ENCODE measurements at places on chromosomes 4 and X. TPM values are rescaled to one million over a fixed set of nuclear protein-coding genes. Genes with fewer than 3 reads are reported as not detected.

The ZCCHC12 gene
- 0.08 TPM for total RNA-seq

The HTN1 gene
- total RNA-seq: not detected

The PLAC1 gene
- 0.83 TPM for total RNA-seq

The WAS gene
- total RNA-seq: 0.12 TPM

The BCAP31 gene
- total RNA-seq: 104 TPM

The TCEAL7 gene
- 16.5 TPM for total RNA-seq

The FRMPD4 gene
- 2.4 TPM for total RNA-seq

The EXOC1 gene
- 30.3 TPM for total RNA-seq

DNA sequence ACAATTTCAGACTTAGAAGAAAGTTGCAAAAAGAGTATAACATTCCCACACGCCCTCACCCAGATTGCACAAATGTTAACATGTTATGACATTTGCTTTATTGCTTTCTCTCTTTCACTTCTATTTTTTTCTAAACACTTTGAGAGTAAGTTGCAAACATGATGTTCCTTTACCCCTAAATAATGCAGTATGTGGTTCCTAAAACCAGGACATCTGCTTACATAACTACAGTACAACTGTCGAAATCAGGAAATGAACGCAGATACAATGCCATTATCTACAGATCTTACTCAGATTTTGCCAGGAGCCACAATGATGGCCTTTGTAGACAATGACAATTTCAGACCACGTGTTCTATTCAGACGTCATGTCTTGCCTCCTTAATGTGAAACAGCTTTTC, 22.4 kb downstream of the SH3TC1 start:
- no peak for DNase-seq

DNA sequence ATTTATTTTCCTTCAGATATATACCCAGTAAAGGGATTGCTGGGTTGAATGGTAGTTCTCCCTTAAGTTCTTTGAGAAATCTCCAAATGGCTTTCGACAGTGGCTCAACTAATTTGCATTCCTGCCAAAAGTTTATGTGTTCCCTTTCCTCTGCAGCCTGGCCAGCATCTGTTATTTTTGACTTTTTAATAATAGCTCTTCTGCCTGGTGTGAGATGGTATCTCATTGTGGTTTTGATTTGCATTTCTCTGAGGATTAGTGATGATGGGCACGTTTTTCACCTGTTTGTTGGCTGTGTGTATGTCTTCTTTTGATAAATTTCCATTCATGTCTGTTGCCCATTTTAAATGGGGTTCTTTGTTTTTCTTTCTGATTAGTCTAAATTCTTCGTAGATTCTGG, 375.2 kb downstream of the UBE2NL start:
- no peak for DNase-seq

GRCh38 chrX:41868392-41868977, 54.9 kb downstream of the CASK start:
- no peak for DNase-seq

GRCh38 chrX:10576186-10576585, 44.2 kb downstream of the MID1 start:
- DNase-seq: no peak

GRCh38 chrX:109859651-109860050, 126.6 kb upstream of the ACSL4 start:
- DNase-seq: no peak

GRCh38 chrX:148700021-148700420, 199.6 kb downstream of the AFF2 start:
- DNase-seq: no peak

DNA sequence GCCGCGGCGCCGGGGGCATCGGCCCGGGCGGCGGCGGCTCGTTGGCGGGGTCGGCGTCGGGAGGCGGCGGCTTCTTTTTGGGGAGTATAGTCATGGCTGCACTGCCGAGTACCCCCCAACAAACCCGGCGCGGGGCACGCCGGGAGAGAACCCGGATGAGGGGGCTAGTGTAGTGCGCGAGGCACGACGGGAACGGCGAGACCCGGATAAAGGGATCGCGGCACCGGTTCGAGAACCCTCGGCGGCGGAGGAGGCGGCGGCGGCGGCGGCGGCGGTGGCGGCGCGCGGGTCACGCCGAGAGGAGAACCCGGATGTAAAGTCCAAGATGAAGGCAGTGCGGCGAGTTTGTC, at the start of gene OTUD5:
Gene OTUD5 (minus strand): TSS at position 131 of the 350 bp plus-strand sequence. CDS start 37 bp downstream, at position 94.
- DNase-seq: peak; percentile 70

- peak; percentile 27 for DNase-seq
These were observed 3.9 kb upstream of the FAAH2 start for GRCh38 chrX:57282568-57282967.

DNA sequence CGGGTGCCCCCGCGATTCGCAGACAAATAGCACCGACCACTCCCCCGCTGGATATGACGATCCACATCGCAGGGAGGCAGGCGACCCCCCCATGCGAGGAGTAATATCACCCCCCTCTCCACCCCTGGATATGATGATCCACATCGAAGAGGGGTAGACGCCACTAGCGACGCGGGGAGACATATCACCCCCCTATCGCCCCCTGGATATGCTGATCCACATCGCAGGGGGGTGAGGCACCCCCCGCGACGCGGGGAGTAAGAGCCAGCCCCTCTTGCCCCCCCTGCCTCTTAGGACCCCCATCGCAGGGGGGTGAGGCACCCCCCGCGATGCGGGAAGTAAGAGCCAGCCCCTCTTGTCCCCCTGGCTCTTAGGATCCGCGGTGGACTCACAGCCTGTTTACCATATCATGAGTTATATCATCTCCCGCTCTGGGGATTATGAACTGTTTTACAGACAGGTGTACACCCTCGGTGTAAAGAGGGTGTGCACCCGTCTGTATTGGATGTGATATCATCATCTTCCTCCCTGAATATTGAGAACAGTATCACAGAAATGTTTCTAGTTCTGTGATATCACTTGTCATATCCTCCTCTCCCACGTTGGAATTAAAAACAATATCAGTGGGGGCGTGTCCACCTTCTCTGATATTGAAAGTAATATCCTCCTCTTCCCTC, 22.7 kb upstream of the DRD5 start:
- DNase-seq: no peak

GRCh38 chr4:106587558-106587957, 219.0 kb upstream of the GIMD1 start:
- no peak for DNase-seq

- no peak for DNase-seq
These were observed 23.3 kb downstream of the MAML3 start for GRCh38 chr4:140130677-140131076.

DNA sequence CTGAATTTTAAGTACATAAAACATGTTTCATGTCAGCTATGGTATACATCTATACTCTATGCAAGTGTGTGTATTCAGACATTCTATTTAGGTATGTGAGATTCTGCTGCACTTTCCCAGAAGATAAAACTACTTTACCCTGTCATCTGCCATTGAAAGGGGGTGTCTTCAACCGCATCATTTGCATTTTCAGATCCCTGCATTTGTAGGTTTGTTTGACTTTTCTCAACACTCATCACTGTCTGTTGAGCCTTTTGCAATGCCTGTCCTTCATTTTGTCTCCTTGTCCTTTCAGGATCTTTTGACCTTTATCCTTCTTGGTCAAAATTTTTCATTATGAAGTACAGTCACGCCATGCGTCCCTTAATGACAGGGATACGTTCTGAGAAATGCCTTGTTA, 103.5 kb downstream of the TMA16 start:
- no peak for DNase-seq

DNA sequence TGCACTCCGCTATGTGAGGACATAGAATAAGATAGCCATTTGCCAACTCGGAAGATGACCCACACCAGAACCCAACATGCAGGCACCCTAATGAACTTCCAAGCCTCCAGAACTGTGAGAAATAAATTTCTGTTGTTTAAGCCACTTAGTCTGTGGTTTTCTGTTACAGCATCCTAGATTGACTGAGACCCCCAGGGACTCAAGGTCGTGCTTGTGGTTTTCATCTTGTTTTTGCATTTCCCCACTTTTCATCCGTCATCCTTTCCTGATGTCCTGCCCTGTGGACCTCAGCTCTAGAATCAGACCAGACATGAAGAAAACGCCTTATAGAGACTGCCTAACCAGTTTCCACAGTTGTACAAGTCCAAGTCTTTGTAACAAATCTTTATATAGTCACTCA, 54.4 kb downstream of the MCUB start:
- DNase-seq: no peak

DNA sequence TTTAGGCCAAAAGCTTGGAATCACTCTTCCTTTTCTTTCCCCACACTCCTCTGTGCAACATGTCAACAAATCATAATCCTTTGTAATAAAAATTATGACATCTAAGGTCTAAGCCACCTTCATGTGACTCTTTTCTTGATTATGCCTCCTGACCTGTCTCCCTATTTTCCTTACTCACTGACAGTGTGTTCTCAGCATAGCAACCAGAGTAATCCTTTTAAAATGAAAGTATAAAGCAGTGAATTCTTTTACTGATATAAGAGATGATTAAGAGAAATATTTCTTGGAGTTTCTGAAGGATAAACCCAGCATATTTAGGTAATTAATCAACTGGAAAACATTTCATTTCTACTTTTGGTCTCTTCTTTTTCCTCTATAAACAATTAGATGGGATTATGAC, 44.7 kb downstream of the USO1 start:
- DNase-seq: no peak

DNA sequence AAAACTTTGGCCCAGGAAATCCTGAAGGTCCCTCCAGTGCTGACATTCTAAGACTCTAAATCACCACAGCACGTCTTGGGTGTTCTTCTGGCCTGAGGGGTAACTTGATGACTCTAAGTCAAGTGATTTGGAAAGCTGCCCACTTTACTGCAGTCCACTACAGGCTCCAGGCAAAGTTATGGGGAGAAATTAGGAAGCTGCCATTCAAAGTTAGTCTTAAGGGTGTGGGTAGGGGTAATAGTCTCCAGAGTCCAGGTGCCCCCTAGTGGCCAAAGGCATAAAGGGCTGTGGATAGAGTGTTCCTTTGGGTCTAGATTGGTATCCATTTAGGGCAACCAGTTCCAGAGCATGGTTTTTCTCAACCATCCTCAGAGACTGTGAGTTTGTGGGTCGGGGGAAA, 38.7 kb upstream of the SLC16A2 start:
- peak; percentile 80 for DNase-seq

DNA sequence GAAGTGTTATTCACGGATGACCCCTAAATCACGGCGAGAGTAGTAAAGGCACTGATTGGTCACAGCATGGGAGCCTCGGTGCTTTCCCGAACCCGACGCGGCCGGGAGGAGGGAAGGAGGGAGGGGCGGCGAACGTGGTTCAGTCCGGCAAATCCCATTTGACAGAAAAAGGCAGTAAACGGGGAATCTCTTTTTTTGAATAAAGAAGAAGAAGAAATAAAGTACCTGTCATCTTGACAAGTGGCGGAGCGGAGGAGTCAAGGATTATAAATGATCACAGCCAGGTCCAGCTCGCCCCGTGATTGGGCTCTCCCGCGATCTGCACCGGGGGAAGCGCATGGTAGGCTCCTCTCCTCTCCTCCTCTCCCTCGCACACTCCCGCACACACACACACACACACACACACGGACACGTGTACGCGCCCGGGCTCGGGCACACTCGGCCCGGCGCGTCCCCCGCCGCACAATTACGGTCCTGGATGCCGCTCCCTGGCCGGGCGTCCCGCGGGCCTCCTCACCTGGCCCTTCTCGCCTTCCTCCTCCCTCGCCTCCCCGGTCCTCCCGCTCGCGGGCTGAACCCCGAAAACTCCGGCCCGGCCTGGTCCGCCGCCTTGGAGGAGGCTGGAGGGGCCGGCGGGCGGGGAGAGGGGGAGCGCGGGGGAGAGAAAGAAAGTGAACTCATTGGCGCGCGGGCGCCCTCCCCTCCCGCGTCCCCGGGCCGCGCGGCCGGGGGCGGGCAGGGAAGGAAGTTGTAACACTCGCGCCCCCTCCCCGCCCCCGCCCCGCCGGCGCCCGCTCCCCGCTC, 99.2 kb upstream of the TENM3 start:
- DNase-seq: peak; percentile 87

GRCh38 chr4:140738139-140738538, 18.0 kb downstream of the TBC1D9 start:
- DNase-seq: peak; percentile 36

GRCh38 chr4:6222761-6223292, 22.5 kb upstream of the JAKMIP1 start:
- peak; percentile 83 for DNase-seq

DNA sequence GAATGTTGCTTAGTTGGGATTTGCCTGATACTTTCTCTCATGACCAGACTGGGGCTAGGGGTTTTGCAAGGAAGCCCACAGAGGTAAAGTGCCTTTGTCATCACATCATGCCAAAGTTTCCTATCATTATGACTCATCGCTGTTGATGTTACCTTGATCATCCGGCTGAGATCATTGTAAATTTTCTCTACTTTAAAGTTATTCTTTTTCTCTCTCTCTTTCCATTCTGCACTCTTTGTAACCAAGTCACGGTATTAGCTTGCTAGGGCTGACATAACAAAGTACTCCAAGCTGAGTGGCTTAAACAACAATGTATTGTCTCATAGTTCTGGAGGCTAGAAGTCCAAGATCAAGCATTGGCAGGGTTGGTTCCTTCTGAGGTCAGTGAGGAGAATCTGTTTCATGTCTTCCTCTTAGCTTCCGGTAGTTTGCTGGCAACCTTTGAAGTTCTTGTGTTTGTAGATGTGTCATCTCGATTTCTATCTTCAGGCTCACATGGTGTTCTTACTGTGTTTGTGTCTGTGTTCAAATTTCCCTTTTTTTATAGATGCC, 113.0 kb downstream of the DTHD1 start:
- DNase-seq: no peak

DNA sequence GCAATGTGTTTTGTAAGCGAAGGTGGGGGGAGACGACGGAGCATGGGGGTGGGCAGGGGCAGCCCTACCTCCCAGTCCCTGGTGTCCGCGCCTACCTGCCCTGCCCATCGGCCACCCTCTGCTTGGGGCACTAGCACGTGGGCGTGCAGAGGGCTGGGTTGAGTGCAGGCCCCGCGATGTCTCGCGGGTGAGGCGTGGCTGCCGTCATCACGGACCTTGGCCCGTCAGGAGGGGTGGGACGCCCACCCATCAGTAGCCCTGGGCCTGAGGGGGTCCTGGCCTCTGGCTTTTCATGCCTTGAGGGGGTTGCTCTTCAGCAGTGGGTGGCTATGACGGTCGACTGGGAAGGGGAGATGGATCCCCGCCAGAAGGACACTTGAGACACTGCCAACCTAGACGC, 36.1 kb upstream of the GEMIN8 start:
- no peak for DNase-seq

DNA sequence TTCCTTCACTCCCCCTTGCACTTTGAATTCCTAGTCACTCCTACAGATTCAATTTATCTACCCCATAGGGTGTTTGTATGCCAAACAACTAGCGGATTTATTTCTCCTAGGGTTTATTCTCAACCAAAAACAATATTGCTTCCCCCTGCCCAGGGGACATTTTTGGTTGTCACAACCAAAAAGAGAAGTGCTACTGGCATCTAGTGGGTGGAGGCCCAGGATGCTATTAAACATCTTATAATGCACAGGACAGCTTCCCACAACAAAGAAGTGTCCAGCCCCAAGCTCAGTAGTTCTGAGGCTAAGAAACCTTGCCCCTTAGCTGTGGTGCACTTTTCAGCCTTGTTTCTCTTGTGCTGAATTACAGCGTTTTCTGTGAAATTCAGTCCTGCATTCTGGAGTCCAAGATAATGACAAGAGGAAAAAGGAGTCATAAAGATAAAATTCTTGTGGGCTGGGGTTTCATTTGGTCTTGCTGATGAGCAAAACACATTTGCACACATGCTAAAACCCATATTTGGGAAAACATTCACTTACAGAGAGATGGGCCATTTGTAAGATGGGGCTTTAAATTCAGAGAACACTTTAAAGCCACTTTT, 11.2 kb upstream of the SYTL4 start:
- DNase-seq: no peak

All from GM23338 (cell line).